ENCODE measurements at places on chromosomes 6 and 20.

DNA sequence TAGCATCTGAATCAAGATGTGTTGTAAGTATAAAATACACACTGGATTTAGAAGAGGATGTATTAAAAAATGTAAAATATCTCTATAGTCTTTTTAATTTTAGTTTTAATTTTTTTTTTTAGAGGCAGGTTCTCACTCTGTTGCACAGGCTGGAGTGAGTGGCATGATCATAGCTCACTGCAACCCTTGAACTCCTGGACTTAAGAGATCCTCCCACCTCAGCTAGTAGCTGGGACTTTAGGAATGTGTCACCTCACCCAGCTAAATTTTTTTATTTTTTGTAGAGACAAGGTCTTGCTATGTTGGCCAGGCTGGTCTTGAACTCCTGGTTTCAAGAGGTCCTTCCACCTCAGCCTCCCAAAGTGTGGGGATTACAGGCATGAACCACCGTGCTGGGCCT, 46.7 kb upstream of the EPB41L1 start:
- DNase-seq, result no peak

DNA sequence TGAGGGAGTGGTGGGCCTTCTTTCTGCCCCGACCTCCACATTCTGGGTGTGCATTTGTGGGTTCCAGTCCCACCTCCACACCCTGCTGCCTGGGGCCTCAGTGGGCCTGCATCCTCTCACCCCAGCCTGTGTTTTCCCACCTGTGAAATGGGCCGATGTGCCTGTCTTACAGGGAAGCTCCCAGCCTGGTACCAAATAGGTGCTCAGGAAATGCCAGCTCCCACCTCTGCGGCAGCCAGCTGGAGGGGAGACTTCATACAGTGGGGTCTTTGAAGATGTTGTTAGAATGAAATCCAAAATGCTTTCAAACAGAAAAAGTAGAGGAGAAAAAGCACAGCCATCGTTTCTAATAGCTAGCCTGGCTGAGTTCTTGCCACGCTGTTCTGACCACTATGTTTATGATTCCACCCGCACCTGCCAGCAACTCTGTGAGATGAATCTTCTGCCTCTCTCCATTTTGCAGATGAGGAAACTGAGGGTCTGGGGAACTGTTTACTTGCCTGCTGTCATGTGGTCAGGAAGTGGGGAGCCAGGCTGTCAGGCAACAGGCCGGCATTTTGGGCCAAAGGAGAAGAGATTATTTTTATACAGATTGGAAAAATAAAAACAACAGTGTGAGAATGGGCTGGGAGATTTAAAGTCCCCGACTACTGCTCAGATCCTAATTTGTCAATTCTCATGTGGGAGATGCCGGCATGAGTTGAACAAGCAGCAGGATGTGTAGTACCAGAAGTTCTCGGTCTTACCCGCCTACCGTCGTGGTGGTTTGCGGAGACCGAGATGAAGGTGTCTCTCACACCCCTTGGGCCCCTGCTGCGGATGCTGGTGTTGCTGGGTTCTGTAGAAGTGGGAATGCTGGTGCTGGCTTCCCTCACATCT, 4.6 kb downstream of the TMEM181 start:
- no peak for DNase-seq

DNA sequence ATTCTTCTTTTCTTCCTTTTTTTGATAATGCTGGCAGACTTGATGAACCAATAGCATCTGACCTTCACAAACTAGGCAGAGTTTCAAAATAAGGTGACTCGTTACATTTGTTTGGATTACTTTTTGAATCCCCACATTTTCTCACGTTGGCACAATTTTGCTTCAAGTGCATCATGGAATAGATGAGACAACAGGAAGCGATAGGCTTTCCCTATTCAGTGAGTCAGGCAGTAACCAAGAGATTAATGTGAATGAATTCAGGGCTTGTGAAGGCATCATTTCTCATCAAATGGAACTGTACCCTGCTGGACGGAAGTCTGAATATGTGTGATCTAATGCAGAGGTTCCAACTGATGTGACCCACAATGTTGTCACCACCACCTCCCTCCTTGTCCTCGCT, 10.7 kb downstream of the RFPL4B start:
- peak; percentile 72 for DNase-seq

- DNase-seq, result no peak
Measured at GRCh38 chr6:142954844-142955243, 9.9 kb upstream of the HIVEP2 start.

GRCh38 chr6:138944412-138944811, 43.6 kb downstream of the REPS1 start:
- DNase-seq, result peak; percentile 60

GRCh38 chr6:152978058-152978457, 4.8 kb downstream of the FBXO5 start:
- DNase-seq, result no peak

Measured in A172 (cell line).